Fibroblast of lung (primary cell): ENCODE measurements at places on chromosomes 12 and 14. TPM values are rescaled to one million over a fixed set of nuclear protein-coding genes. Genes with fewer than 3 reads are reported as not detected.
A peak's percentile ranks its signal among the peaks of the same experiment; 100 is the strongest.

- no peak for DNase-seq
Observed at GRCh38 chr14:26180221-26180620, 417.6 kb downstream of the NOVA1 start.

Gene OASL
- 0.51 and 1.2 TPM in 2 replicates for total RNA-seq

GRCh38 chr14:71527838-71528237 lies 404.4 kb upstream of the RGS6 start:
- peak; percentile 45 for DNase-seq

GRCh38 chr12:84696281-84696680 lies 216.3 kb downstream of the SLC6A15 start:
- DNase-seq: no peak

Gene INHBC
- not detected in 2 replicates for total RNA-seq

Gene RFX4
- not detected in 2 replicates for total RNA-seq

DNA sequence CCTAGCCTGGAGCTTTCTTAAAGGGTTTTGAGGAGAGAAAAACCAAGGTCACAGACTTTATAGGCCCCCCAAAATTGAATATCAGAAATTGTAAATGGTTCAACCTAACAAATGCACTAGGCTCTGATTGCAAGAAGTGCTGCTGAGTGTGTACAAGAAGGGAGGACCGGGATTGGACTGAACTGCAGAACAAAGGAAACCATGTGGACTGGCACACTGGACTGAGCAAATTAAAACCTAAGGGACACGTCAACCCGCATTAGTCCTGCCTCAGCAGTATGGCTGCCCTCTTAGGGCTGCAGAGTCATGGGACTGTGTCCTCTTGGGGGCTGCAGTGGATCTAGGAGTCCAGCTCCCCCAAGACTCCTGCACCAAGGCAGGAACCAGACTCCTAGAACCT lies 842 bp upstream of the CISTR start:
- no peak for DNase-seq

Gene PAWR
- 16.0 and 16.9 TPM in 2 replicates for total RNA-seq

- DNase-seq: peak; percentile 53
Observed at GRCh38 chr12:90858252-90858651, 96.7 kb downstream of the CCER1 start.

Gene TCL1B
- total RNA-seq: not detected in 2 replicates

Gene KHNYN
- 55.2 and 61.1 TPM in 2 replicates for total RNA-seq

- peak; percentile 3 for DNase-seq
Observed at GRCh38 chr14:49766839-49767238, 1.1 kb upstream of the KLHDC2 start.

Gene OVCH1
- 0.51 and 1.2 TPM in 2 replicates for total RNA-seq

DNA sequence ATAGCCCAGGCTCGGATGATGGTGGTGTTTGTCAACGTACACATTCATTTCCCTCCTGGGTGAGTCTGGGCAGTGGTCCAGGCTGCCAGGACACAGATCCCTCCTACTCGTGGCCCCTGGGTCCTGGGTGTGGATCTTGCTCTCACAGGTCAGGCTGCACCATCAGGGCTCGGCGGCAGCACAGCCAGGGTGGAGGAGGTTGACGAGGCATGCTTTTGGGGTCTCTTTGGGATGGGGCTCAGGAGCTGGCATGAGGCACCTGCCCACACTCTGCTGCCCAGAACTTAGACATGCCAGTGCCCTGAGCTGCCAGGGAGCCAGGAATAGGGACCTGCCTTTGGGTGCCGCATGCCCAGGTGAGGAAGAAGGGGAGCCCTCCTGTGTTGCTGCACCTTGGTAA lies 9.7 kb downstream of the TMEM121 start:
- no peak for DNase-seq

Gene RIMBP2
- total RNA-seq: under 0.01 and 0.17 TPM in 2 replicates

Gene PRPH
- total RNA-seq: 0.26 and 0.50 TPM in 2 replicates

DNA sequence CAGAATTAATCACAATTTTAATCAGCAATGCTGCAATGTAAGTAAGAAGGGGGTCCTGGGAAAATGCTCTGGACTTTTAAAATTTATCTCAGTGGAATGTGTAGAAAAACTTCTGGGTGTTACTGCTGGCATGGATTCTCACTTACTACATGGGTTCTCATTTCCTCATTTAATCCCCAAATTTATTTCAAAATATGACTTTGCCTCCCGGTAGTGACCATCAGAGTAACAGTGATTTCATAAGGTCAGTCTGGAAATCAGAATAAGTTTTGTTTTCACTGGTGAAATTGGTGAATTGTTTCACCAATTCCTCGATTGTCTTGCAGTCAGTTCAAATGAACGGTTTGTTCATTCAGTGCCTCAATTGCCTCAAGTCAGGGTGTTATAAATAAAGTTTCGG lies 22.3 kb upstream of the DDHD1 start:
- no peak for DNase-seq

GRCh38 chr14:46582826-46583225 lies 68.8 kb downstream of the RPL10L start:
- no peak for DNase-seq

DNA sequence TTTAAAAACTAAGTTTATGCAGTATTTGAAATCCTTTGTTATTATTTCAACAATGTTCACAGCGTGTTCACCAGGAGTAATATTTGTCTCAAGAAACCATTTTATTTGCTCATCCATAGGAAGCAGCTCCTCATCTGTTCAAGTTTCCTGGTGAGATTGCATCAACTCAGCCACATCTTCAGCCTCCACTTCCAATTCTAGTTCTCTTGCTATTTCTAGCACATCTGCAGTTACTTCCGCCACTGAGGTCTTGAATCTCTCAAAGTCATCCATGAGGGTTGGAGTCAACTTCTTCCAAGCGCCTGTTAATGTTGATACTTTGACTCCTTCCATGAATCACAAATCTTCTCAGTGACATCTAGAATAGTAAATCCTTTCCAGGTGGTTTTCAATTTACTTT lies 18.0 kb downstream of the CLEC9A start:
- DNase-seq: no peak

Gene CMA1
- total RNA-seq: not detected in 2 replicates

DNA sequence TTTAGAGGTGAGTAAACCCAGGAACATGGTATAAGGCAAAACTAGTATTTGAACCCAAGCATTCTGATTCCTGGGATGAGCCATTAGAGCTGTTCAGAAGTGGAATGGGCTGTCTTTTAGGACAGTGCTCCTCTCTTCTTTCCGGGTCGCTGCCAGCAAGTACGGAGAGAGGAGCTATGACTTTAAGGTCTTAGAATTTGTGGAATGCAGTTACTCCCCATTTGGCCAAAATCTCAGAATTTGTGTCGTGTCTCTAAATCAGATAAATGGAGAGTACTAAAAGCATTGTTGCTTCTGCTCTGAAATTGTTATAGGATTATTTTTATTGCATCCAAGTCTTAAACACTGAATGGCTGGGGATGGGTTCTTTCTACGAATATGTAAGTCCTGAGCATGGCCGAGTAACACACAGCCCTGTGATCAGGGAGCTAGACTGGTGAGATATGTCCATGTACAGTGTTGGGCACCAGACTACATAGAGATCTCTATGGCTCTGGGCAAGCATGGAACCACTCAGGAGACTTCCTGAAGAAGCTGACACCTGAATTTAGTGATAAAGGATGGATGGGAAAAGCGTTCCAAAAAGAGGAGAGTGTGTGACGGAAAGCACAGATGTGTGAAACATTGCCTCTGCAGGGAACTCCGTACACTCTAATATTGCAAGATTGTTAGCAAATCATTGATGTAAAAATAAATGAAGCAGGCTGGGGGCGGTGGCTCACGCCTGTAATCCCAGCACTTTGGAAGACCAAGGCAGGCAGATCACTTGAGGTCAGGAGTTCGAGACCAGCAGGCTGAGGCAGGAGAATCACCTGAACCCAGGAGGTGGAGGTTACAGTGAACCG lies 184.7 kb downstream of the SRGAP1 start:
- no peak for DNase-seq

Gene TSPAN8
- under 0.01 and 0.17 TPM in 2 replicates for total RNA-seq

Gene EP400
- 8.0 and 12.4 TPM in 2 replicates for total RNA-seq

DNA sequence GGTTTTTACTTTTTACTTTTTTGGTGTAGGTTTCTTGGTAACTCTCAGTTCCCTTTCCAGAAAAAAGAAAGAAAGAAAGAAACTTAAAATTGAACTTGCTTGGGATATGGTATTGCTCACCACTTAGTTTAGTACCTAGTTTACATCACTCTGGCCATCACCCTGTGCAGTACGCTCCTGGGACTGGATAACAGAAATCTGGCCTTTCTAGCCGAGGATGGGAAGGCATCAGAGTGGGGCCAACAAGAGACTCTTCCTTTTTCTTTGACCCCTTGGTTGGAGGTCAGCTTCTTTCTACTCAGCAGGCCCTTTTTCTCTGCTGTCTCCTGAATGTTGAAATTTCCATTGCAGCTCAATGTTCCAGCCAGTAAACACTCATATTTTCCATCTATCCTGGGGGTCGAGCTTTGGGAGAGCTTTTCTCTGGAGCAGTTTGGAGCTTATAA lies 156.6 kb downstream of the TGFB3 start:
- peak; percentile 73 for DNase-seq

- DNase-seq: no peak
Observed at GRCh38 chr12:42701084-42701483, 111.5 kb upstream of the PRICKLE1 start.
